Myocyte (in vitro differentiated cells): ENCODE measurements at places on chromosomes 13 and 19.

GRCh38 chr19:56837004-56837403, 3.5 kb downstream of the PEG3 start:
- no peak for DNase-seq

DNA sequence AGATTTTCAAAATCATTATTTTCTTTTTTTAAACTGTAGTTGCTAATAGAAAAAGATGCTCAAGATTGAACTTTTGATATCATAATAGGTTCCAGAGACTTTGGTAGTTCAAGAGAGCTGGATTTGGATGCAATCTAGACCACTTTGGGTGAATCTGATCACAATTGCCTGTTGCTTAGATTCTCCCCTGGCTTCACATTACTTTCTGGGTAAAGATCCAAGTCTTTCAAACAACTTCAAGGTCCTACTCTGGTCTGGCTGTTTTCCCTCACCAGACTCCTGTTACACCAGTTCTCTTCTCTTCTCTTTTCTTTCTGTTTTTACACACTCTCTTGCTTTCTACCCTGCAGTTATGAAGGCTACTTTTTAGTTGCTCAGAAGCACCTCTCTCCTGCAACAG, 7.4 kb upstream of the SPRY2 start:
- DNase-seq = no peak

DNA sequence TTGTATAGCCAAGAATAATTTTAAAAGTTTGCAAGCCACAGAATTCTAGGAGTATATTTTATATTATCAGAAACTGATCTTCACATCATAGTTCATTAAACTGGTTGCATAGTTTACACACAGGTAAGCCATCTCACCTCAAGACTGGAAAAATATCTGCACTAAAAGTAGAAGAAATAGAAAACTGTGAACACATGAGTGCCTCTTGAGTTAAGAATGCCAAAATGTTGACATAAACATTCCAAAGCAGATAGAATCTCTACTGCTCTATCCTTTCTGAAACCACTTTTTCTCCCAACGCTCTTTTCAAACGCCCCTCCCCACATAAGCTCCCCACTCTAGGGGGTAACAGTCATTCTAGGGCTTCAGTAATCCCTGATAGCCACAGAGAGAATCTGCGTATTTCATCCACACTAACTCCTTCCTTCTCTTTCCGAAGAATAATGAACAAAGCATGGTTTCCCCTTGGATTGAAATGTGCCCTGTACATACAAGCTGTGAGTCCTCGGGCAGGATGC, 201.5 kb downstream of the IRS2 start:
- DNase-seq = no peak

DNA sequence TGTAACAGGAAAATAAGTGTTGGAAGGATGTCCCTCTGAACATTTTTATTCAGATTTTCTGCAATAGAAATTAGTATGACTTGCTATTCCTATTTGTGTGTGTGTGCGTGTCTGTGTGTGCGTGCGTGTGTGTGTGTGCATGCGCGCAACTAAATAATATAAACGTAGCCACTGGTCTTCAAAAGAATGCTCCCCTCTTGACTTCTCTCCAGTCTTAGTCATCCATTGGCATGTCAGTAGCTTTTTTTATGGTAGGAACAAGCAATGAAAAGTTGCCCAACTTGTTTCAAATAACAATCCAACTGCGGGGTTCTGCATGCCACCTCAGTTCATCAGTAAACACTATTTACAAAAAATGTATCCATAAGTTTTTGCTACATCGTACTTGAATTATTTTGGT, 249.6 kb downstream of the GPC6 start:
- peak; percentile 59 for DNase-seq

- DNase-seq = no peak
Measured at GRCh38 chr13:93558637-93559036, 332.0 kb downstream of the GPC6 start.

DNA sequence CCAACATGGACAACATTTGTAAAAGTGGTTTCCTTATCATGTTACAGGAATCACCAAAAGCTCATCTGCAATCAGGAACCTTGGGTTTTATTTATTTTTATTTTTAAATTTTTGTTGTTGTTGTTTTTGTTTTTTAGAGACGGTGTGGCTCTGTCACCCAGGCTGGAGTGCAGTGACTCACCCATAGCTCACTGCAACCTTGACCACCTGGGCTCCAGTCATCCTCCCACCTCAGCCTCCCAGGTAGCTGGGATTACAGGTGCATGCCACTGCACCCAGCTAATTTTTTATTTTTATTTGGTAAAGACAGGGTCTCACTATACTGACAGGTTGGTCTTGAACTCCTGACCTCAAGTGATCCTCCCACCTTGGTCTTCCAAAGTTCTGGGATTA, 13.6 kb upstream of the SERP2 start:
- no peak for DNase-seq

DNA sequence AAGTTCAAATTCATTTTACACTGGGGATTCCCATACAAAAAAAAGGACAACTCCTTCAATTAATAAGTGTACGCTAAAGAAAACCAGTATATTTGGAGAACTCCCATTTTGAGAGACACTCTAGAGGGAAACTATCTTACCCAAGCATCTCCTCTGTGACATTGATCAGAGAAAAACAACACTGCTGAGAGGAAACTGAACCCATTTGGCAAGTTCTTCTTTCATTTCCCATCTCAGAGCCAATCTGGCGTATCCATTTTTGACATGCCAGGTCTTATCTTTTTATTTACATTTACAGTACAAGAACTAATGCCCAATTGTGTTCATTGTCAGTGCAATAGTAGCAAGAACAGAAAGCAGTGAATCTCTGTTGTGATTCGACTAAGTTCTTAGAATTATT, 30.1 kb downstream of the LIG4 start:
- no peak for DNase-seq

DNA sequence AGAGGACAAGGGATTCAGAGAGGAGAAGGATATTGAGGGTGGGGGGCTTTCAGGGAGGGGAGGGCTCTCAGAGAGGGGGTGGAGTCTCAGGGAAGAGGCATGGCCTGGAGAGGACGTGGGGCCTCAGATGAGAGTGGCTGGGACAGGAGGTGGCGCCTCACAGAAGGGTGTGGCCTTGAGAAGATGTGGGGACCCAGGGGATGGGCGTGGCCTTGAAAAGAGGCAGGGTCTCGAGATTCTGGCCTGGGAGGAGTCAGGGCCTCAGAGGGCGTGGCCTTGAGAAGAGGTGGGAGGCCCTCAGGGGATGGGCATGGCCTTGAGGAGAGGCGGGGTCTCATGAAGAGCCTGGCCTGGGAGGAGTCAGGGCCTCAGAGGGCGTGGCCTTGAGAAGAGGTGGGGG, 23.7 kb upstream of the TNFSF14 start:
- DNase-seq = no peak

GRCh38 chr13:112062072-112062567, 4.8 kb upstream of the SOX1 start:
- DNase-seq = no peak

DNA sequence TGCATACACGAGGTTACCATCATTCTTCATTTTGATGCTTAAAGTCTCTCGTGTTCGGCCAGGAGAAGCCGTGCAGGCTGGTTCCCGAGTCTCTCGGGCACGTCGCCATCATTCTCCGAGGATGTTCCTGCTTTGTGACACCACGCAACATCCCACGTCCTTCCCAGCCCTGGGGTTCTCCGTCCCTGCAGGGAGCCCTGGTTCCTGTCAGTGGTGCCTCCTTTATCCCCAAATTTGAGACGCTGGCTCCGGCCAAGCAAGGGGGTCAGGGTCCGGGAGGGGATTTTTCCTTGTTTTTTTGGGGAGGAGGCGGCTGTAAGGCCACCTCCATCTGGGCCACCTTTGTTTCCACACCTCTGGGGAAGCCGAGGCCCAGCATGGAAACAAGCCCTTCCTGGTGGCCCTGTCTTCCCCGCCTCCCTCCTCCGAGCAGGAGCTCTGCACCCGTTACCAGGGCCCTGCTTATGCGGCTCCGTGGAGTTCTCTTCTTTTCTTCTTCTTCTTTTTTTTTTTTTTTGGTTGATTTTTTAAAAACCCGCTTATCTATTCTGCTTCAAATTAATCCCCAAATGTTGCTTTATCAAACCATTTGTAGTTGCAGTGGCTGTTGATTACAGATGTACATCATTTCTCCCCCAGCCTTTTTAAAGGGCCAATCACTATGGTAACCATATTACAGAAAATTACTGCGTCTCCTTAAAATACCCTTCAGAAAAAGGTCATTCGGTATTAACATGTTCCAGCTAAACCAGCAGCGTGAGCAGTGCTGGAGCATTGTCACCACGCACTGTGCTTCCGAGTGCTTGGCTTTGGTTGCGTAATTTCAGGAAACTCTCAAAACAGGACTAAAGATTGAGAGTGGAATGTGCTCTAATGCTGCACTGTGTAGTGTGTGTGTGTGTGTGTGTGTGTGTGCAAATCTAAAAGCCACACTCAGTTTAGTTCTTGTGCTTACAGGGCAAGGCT, 50.4 kb downstream of the TEX29 start:
- DNase-seq = no peak

GRCh38 chr13:113835461-113836270, 28.2 kb downstream of the GAS6 start:
- DNase-seq = peak; percentile 46

DNA sequence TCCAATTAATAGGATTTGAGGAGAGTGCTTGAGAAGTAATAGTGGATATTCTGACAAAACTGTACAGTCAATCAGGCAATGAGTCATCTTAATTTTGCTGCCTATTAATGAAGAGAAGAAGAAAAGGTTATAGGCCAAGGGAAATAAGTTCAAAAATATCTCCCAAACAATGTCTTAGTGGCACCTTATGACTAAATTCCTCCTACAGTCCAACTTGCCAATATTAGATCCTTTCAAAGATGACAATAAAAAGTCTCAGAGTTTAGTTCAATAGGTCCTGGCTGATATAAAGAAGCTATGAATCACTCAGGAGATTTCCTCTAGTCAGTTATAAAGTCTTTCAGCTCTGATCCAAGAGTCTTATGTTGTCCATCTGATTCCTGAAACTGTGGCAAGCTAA, 27.9 kb downstream of the UGGT2 start:
- peak; percentile 4 for DNase-seq

DNA sequence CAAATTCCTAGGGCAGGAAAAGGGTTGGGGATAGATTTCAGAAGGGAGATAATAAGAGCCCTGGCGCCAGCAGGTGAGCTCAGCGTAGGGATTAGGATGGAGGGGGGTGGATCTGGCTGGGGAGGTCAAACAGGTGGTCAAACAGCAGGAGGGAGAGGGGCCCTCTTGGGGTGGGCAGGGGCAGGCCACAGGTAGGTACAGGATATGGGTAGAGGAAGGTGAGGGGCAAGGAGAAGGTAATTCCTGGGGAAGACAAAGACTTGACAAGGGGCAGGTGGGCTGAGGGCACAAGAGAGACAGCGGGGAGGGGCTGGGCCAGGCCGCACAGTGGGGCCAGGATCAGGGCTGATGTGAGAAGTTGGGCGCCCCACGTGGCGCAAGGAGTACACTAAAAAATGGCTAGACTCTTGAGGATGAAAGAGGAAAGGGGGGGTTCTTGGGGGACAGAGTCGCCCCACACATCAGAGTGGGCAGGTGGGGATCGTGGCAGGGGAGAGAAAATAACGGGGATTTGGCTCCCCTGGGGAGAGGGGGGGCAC, 713 bp downstream of the KRI1 start:
- peak; percentile 62 for DNase-seq

DNA sequence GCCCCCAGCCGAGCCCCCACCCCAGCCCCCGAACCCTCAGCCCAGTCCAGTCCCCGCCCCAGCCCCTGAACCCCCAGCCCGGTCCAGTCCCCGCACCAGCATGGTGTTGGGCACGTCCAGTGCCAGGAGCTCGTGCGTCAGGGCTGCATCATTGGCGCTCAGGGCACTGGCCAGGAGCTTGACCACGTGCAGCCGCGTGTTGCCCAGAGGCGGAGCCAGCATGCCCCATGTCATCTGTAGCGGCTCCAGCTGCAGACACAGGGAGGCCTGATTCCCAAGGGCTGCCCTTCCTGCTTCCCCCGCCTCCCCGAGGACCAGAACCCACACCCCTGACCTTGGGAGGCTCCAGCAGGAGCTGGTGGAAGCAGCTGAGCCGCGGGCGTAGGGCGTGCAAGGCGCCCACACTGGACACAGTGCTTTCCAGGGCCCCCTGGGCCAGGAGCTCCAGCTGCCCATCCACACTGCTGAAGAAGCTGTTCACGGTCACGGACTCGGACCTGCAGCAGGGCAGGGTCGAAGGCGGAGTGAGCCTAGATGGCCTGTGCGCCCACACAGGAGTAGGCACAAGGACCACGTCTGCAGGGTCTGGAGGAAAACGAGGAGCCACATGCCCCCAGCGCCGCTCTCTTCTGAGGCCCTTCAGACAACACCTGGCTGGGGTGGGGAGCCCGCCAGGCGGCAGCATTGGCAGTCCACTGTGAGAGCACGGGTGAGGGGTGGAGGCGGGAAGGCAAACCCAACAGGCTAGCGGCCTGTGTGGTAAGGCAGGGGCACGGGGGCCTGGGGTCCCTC, 12.8 kb upstream of the TMEM86B start:
- DNase-seq = no peak
